Activated CD4-positive, alpha-beta T cell treated with anti-CD3 and anti-CD28 coated beads, Interleukin-2, amount 50 U/mL, for 4 hours (primary cell): ENCODE measurements at places on chromosomes 3 and 15.

DNA sequence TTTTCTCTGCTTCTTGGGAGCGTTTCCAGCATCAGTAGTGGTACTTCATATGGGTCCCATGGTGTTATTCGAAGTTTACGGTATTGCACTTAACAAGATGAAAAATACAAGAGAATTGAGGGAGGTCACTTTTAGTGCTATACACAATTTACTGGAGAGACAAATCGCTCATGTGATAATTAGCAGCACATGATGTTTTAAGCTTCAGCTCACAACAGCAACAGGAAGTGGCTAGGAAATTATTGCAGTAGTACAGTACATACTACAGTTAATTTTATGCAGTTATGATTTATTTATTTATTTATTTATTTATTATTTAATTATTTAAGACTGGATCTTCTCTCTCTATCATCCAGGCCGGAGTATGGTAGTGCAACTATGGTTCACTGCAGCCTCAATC is 14.4 kb upstream of the DCAF1 start:
- no peak for DNase-seq

DNA sequence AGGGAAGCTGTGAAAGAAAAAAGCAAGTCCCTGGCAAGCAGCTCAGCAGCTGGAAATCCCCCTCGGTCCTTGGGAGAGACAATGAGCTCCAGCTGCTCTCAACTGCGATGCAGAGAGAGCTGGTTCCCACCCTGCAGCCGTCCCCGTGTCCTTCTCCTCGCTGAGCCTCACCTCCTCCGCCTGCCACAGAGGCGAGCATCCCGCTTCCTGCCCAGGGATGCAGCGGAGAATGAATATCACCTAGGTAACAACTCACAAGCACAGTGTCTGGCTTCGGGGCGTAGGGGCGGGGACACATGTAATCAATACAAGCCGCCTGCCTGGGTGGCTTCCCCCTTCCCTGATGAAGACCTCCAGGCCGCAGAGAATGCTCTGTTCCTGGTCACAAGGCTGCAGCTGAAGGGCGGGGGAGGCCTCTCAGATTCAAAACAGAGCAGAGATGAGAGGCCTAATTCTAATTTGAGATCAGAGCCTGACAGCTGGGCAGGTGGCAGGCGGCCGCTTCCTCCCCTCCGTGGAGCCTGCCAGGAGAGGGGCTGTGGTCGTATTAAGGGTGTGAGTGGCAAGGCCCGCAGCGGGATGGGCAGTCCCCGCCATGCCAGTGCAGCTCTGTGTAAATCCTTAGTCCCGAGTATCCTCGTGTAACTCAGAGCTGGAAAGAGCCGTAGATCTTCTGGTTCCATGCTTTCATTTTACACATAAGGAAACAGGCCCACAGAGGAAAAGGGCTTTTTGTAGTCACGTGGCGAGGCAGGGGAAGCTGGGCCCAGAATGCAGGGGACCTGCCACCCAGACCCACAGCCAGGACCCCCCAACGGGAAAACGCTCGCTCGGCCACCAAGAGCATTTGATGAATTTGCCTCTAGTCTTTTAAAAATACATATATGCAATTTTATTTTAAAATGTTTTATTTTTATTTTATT is 24.3 kb downstream of the ZDHHC19 start:
- DNase-seq: no peak

- DNase-seq: no peak
These were observed 28.7 kb downstream of the DLEC1 start for GRCh38 chr3:38067508-38068233.

GRCh38 chr3:150097588-150097890 is 126.8 kb upstream of the PFN2 start:
- DNase-seq: no peak

GRCh38 chr3:72907131-72907711 is 19.4 kb downstream of the GXYLT2 start:
- no peak for DNase-seq

- no peak for DNase-seq
These were observed 37.6 kb upstream of the P3H2 start for GRCh38 chr3:190158261-190158660.
